ENCODE measurements at places on chromosomes 12 and 14. TPM values are rescaled to one million over a fixed set of nuclear protein-coding genes. Genes with fewer than 3 reads are reported as not detected.
A peak's percentile ranks its signal among the peaks of the same experiment; 100 is the strongest.

- no peak for DNase-seq
Observed at GRCh38 chr12:52543985-52544883, 8.7 kb downstream of the KRT71 start.

DNA sequence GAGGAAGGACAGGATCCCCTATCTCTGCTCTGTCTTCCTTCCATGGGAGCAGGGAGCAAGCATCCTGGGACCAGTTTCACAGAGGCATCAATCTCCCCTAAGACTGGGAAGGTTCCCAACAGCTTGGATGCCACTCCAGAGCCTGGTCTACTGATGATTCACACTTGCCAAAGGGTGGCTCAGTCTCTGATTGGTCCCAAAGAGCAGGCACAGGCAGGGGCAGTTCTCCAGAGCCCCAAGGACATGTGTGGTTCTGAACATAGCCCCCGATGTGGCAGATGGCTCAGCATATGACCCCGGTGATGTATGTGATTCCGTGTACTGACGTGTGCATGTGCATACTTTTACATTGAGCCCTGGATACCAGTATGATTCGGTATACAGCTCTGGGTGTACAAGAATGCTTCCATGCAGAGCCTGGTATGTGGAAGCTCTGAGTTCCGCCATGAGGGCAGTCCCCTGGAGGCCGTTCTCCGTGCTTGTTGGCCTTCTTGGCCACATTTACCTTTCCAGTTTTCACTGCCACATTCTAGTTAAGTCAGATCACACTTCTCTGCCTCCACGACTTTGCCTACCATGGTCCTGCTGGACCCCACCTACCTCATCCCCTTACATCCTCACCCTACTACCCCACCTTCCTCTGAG lies 21.2 kb downstream of the ITGA7 start:
- peak; percentile 46 for DNase-seq

CCDC196 gene
- not detected for total RNA-seq

- no peak for DNase-seq
Observed at GRCh38 chr12:69846976-69847375, 21.9 kb downstream of the MYRFL start.

DNA sequence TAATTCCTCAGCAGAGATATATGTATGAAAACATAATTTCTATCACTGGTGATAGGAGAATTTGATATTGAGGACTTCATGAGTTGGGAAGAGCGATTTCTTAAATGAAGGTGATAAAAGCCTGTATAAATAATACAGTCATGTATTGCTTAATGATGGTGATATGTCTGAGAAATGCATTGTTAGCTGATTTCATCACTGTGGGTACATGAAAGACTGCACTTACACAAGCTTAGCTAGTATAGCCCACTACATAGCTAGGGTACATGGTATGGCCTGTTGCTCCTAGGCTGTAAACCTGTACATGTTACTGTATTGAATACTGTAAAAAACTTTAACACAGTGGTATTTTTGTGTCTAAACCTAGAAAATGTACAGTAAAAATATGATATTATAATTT lies 63.4 kb downstream of the ANO4 start:
- no peak for DNase-seq

GRCh38 chr14:102923925-102924486 lies 1.5 kb downstream of the AMN start:
- no peak for DNase-seq

DENND5B gene
- total RNA-seq = 7.5 TPM

- DNase-seq = no peak
Observed at GRCh38 chr12:121289962-121290361, 6.5 kb downstream of the CAMKK2 start.

DNA sequence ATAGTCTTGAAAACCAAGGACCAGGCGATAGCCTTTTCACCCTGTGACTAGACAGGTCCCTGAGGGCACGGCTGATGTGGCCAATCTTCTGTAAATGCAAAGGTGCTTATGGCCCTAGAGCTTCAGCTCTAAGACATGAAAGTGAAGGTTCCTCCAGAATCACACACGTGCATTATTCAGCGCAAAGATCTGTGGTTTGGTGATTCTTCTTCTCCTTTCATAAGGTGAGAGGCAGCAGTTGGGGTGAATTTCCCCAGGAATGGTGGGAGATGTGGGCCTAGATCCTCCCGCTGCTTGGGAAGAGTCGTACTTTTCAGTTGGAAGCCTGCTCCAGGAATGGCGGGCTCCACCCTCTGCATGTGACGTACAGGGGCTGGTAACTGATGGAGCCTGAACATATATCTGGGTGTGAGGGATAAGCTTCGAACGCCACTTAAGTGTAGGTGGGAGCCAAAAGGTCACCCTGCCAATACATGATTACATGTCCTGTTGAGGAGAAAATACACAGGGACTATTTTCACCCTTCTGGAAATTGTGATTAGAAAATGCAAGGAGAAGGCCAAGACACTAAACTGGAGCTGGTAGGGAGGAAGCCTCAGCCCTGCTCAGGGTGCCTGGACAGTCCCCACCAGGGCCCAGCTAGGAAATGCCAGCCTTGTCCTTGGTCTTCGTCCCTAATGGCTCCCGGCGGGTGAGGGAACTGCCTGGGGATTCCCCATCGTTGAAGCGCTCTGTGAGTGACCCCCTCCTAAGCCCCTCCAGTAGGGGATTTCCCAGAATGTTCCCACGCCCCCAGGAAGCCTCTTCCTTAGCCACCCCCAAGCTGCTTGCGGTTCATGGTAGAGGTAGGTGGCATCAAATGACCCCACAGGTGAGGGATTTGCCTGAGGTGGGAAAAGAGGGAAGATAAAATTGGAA lies 17.6 kb downstream of the BATF start:
- DNase-seq = no peak

GRCh38 chr12:125205386-125205785 lies 140.2 kb downstream of the AACS start:
- no peak for DNase-seq

DNA sequence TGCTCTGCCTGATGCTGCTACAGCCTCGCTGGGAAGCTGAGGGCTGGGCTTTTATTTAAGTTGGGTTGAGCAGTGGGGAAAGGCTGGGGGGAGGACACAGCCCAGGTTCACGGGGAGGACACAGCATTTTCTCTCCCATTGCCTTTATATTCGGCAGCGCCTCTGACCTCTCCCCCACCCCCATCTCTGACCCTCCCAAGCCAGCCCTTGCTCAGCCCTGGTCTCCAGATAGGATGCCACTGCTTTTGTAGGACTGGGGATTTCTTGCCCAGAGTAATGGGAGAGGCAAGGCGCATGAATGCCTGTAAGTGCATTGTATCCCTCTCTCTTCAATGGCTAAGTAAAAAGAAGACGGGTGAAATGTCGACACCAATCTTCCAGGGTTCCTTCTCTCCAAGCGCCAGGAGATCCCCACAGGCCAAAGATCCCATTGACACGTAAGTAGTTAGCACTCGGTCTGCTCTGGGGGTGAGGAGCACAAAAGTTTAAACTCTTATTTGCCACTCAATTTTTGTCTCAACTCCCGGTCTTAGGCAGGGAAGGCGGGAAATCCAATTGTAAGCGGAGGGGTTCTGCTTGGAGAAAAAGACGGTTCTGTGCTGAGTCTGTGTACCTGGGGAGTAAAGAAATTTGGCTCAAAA lies 4.6 kb downstream of the HOXC4 start:
- no peak for DNase-seq

SLC4A8 gene
- 2.5 TPM for total RNA-seq

GRCh38 chr12:48957141-48958048 lies at the start of gene ARF3:
Gene ARF3 (minus strand): TSS chr12:48957487. CDS start chr12:48941095, 16,392 bp downstream.
- peak; percentile 98 for DNase-seq

GRCh38 chr12:132346471-132347175 lies 17.2 kb upstream of the GALNT9 start:
- DNase-seq = no peak

MYO1H gene
- 0.64 TPM for total RNA-seq

- no peak for DNase-seq
Observed at GRCh38 chr12:109302770-109303169, 6.3 kb downstream of the FOXN4 start.

PLEKHG7 gene
- not detected for total RNA-seq

TTC9 gene
- total RNA-seq = 6.7 TPM

DNA sequence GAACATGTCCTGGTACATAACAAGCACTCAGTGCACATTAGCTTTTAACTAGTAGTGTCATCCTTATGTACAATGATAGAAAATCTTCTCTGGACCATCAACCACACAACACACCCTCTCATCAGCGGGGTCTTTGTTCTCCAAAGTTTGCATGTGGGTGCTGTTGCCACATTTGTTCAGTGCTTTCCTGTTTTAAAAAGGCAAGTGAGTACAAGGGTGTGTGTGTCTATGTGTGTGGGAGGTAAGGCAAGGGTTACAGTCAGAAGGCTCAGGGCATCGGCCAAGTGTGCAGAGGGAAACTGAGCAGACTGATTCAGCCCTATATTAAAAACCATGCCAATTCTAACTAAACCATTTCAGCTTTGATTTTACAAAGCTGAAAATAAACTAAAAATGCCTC lies 17.9 kb downstream of the KRT76 start:
- DNase-seq = no peak

- DNase-seq = no peak
Observed at GRCh38 chr12:65510007-65510406, 231.5 kb downstream of the MSRB3 start.

FOXA1 gene
- total RNA-seq = 20.6 TPM

- no peak for DNase-seq
Observed at GRCh38 chr12:68825569-68826217, 17.7 kb downstream of the MDM2 start.

IL22 gene
- not detected for total RNA-seq

GRCh38 chr14:63267171-63267570 lies 51.6 kb downstream of the GPHB5 start:
- DNase-seq = no peak

DNA sequence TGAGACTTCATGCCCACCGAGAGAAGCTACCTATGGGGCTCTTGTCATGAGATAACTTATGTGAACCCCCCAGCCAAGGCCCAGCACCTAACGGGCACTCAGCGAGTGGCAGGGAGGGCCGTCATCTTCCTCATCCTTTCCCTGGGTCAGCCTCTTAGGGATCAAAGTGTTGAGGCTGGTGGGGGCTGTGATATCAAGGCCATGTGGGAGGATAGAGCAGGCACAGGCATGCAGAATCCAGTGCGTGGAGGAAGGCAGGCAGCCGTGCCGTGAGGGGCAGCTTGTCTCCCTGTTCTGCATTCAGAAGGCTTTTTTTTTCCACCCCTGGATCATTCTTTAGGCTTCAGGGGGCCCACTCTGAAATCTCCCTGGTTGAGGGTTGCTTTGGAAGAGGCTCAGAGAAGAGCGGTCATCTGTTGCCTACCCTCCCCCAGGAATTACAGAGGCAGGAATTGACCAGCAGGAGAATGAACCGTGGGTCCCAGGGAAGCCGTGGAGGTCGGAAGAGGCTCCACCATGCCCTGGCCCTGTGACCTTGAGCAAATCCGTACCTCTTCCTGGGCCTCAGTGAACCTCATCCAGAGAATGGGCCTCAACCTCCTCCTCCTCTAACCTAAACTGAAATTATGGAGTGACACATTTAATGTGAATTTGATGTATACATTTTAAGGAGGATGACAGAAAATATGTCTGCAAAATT lies 62.8 kb downstream of the BEGAIN start:
- peak; percentile 13 for DNase-seq

SLC6A13 gene
- total RNA-seq = 3.9 TPM

- no peak for DNase-seq
Observed at GRCh38 chr12:82650627-82651337, 35.9 kb upstream of the TMTC2 start.

DNA sequence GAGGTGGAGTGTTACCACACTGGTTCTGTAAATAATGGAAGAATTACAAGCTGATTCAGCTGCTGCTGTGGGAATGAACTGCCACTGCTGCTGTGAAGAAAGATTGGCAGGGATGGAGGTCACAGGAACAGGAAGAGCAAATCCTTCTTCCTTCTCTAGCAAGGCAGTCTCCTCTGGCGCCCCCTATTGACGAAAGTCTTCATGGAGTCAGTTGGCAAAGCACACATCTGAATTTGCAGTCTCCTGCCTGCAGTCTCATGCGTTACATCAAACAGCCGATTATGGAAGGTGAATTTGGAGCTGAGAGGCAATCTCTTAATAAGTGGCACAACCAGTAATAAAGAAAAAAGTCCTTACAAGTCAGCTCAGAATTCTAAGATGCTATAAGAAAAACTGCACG lies 106.0 kb upstream of the TMTC1 start:
- no peak for DNase-seq

GRCh38 chr12:52280796-52281560 lies 6.5 kb downstream of the KRT86 start:
- peak; percentile 82 for DNase-seq

- DNase-seq = no peak
Observed at GRCh38 chr12:48151103-48151771, 6.1 kb downstream of the ASB8 start.

- DNase-seq = no peak
Observed at GRCh38 chr14:91647856-91648255, 84.0 kb downstream of the CATSPERB start.

DNA sequence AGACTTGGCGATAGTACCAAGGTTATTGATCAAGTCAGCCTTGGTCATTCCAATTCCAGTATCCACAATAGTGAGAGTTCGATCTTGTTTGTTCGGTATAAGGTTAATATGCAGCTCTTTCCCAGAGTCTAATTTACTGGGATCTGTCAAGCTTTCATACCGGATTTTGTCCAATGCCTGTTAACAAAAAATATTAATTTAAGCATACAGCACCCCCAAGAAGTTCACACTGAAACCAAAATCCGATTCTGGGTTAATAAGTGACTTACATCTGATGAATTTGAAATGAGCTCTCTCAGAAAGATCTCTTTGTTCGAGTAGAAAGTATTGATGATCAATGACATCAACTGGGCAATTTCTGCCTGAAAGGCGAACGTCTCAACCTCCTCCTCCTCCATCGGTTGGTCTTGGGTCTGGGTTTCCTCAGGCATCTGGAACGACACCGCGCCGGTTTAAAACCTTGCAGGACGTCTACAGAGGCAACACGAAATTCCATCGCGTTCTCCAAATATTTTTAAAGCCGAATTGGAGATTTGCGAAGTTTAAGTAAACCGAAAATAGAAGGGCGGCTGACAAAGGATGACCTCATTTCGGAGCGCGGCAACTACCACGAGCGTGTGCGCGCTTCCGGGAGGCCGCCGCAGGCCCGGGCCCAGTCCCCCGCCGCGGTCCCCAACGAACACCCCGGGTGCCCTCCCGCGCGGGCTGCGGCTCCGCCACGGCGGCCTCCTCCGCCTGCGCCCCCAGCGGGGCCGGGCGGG lies 716 bp downstream of the HSP90AA1 start:
- DNase-seq = no peak

DNA sequence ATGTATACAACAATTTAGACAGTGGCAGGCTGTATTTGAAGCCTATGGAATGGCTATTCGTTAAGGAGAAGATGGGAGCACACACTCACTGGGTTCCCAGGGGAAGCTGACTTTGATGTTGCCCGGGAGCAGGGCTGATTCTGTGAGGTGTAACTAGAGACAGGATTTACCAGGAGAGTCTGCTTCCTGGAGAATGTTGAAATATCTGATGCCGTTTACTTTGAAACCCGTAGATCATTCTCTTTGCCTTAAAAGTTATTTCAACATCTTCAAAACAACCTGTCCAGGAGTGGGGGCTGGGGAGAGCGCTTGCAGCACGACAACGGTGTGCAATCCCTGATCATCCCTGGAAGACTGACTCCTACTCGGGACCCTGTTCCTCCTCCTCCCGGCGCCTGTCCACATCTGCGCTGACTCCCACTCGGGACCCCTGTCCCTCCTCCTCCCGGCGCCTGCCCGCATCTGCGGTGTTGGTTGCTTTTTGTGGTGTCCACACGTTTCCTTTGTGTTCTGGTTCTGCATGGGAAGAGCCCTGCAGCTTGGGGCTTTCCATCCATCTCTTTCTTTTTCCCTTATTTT lies 72.6 kb downstream of the AACS start:
- DNase-seq = no peak

GRCh38 chr12:27790179-27790578 lies 10.1 kb upstream of the MANSC4 start:
- no peak for DNase-seq

Measured in upper lobe of right lung (tissue), 1 donor.